Cerebellum (tissue), 4 donors: ENCODE measurements at places on chromosomes 3 and 15. TPM values are rescaled to one million over a fixed set of nuclear protein-coding genes. Genes with fewer than 3 reads are reported as not detected.

GRCh38 chr3:172844428-172844827 is 93.9 kb downstream of the ECT2 start:
- DNase-seq, result no peak

DNA sequence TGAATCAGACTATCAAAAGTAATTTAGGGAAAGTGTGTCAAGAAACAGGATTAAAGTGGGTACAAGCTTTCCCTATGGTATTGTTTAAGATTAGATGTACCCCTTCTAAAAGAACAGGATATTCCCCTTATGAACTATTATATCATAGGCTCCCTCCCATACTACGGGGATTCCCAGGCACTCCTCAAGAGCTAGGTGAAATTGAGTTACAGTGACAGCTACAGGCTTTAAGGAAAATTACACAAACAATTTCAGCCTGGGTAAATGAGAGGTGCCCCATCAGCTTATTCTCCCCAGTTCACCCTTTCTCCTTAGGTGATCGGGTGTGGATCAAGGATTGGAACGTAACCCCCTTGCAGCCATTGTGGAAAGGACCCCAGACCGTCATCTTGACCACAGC is 240.8 kb upstream of the CNTN6 start:
- no peak for DNase-seq

- DNase-seq, result no peak
Measured at GRCh38 chr3:59107856-59108815, 58.3 kb upstream of the CFAP20DC start.

GRCh38 chr3:11273891-11274291 is 1.7 kb downstream of the ATG7 start:
- DNase-seq, result no peak

DNA sequence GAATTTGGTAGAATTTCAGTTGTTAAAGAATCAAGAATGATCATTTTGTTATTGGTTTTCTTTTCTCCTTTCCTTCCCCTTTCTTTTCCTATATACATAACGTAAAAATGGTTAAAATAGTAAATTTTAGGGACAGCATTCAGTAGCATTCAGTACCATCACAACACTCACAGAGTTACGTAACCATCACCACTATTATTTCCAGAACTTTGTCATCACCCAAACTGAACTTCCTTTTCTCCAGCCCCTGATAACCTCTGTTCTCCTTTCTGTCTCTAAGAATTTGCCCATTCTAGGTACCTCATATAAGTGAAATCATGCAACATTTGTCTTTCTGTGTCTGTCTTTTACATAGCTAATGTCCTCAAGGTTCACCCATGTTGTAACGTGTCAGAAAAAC is 165.3 kb downstream of the AKAP13 start:
- DNase-seq, result no peak

Gene GXYLT2
- total RNA-seq, result 7.4 TPM

Gene FRMD5
- total RNA-seq, result 27.9 TPM

Gene GRIP2
- total RNA-seq, result 4.2 TPM

Gene CCDC66
- 110 TPM for total RNA-seq

Gene GOLGA6B
- not detected for total RNA-seq
